Neural progenitor cell (in vitro differentiated cells): ENCODE measurements at places on chromosomes 5 and 9.

- peak; percentile 60 for DNase-seq
Measured at GRCh38 chr9:130172858-130173665, 858 bp downstream of the NCS1 start.

DNA sequence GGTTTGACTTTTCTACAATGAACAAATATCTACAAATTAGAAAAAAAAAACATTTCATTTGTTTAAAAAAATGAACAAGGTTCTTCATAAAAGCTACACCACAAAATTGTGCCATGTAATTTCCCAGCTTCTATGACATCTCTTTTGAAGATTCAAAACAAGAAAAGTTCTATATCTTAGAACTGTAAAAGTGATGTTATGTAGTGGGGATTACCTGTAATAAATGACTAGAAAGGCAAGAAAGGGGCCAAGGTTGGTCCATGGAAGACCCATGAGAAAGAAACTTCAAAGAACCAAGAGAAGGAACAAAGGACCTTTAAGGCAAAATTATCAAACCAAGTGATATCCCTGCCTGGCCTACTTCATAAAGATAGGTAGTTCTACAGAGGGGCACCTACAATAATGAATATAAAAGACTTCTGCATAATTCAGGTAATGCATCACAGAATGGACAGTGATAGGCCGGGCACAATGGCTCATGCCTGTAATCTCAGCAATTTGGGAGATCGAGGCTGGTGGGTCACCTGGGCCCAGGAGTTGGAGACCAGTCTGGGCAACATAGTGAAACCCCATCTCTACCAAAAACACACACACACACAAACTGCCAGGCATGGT lies 7.6 kb downstream of the MLLT3 start:
- no peak for DNase-seq

DNA sequence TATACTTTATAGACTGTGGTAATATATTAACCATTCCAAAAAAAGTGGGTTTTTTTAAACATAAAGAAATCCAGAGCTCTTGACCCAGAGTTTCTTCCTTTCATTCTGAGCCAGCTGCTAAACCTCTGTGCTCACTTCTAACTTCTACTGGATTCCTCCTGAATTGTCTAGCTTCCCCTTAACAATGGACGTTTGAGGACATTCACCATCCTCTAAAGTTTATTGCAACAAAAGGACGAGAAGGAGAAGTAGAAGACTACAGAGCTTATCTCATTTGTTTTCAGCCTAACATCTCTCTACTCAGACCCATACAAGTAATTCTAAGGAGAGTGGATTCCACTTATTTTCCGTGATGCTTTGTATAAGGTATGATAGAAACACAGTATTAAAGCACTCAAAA lies 284.2 kb downstream of the MAST4 start:
- no peak for DNase-seq

- no peak for DNase-seq
Measured at GRCh38 chr5:73263001-73263710, 90.2 kb downstream of the TMEM174 start.

DNA sequence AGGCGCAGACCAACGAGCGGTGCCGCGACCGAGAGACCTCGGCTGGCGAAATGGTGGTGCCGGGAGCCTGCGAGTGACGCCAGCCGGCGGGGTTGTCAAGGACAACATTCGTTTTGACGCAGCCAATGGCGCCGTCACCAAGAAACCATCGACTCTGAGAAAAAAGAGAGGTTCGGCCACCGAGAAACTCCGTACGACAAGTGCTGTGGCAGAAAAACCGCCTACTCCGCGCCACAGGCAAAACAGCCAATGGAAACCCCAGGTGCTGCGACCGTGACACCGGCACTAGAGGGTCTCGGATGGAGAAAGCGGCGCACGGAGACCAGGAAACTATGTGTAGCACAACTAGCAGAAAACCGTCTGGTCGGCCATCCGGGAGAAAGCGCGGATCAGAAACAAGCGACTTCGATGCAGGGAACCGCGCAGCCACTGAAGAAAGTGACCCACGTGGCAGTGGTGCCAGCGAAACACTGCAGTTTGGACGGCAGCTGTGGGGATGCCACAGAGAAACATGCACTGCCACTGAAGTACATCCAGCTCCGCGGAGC lies 88.8 kb downstream of the ANXA2R start:
- no peak for DNase-seq

GRCh38 chr9:880725-881124 lies 39.2 kb downstream of the DMRT1 start:
- no peak for DNase-seq

DNA sequence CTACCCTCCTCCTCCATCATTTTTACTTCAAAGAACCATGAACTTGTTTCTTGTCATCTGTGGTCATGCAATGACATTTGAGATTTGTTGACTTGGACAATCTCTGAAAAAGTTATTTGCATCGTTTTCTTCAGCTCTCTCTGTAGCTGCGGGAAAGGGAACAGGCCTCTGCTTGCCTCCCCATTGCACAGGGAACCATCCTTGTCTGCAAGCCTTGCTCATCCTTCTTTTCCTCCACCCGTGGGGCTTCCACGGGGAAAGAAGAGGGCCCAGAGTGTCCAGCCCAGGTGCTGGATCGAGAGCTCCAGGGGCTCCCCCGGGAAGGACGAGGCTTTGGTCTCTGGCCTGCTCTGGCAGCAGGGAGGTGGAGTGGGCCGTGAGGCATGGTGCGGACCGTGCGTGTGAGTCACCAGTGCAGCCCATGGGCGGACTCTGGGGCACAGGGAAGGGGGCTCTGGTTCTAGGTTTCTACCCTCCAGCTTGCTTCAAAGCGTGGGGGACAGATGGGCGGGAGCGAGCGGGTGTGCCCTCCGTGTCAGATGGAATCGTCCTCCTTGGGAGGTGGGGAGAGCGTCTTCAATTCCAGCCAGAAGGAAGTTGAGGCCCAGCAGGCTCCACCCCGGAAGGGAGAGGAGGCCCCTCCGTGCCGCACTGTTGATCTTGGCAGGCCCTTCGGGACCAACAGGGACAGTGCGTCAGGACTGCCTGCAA lies 6.0 kb upstream of the IRX4 start:
- no peak for DNase-seq

DNA sequence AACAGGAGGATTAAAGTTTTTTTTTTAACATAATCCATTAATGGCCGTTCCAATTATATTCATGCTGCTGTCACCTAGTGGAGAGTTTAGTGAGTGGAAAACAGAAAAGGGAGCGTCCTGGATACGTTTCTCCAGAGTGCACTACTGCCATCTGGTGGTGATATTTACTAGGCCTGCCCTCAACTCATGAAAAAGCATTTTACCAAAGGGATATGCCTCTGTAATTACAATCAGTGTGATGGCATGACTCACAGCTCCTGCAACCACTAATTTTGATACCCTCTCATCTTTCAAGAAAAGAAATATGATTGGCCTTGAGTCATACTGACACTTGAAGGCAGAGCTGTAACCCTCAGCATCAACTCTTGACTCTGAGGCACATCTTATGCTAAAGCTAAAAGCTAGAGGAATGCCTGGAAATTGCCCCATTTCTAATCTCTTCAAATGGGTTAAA lies 20.1 kb downstream of the MINAR2 start:
- DNase-seq, result peak; percentile 91

- no peak for DNase-seq
Measured at GRCh38 chr5:95069021-95069420, 215.9 kb downstream of the MCTP1 start.

- no peak for DNase-seq
Measured at GRCh38 chr9:111250875-111251842, 78.9 kb downstream of the OR2K2 start.

DNA sequence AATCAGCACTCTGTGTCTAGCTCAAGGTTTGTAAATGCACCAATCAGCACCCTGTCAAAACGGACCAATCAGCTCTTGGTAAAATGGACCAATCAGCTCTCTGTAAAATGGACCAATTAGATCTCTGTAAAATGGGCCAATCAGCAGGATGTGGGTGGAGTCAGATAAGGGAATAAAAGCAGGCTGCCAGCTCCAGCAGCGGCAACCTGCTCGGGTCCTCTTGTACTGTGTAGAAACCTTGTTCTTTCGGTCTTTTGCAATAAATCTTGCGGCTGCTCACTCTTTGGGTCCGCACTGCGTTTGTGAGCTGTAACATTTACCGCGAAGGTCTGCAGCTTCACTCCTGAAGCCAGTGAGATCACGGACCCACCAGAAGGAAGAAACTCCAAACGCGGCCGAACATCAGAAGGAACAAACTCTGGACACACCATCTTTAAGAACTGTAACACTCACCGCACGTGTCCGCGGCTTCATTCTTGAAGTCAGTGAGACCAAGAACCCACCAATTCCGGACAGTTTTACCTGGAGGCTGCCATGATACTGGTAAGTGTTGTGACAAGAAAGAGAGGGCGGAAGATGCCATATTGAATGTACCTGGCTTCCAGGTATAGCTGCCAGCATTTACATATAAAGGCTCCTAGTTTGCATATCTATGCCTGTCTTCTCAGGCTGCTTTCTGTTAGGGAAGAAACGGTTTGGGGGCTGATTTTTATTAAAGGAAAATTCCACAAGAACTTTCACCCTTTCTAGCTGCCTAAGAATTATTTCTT lies 758.5 kb upstream of the CTNND2 start:
- no peak for DNase-seq

- DNase-seq, result no peak
Measured at GRCh38 chr9:36834736-36835135, 199.3 kb downstream of the PAX5 start.

DNA sequence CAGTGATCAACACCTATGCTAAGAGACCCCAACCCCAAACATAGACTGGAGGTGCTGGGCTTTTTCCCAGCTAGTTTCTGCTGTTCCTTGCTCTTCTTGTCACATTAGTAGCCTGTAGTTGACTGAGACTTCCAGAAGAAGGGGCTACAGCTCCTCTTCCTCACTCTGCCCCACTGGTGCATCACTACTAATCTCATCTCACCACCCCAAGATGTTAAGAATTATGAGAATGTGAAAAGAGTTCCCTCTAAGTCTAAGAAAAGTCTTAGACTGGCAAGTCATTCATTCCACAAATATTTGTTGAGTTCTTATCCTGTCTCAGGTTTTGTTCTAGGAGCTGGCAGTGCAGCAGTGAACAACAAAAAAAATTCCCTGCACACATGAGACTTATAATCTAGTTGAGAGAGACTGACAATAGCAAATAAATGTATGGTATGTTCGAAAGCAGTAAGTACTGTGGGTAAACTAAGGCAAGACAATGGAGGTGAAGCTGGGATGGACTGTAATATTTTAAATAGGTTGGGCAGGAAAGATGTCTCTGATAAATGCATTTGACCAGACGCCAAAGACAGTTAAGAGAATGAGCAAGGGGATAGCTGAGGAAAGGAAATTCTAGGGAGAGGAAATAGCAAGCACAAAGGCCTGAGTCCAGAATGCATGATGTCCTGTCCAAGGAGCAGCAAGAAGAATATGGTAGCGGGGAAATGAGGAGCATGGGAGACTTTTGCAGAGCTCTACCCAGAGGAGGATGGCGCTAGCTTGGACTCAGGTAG lies 92.3 kb downstream of the PTCD2 start:
- no peak for DNase-seq

DNA sequence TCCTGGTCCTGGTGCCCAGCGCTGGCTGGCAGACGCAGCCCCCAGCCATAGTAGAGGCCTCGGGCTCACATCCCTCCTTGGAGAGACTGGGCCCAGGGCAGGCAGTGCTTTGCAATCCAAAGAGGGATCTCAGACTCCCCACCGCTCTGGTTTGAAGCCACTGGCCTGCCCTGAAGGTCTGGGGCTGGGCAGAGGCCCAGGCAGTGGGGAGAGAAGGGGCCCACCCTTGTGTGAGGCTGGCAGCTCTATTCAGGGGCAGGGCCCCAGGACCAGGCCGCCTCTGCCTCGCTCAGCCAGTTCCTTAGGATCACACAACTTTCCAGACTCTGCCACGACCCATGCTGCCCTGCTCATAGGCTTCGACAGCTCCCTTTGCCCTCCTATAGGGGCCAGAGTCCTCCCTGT lies 10.7 kb upstream of the SEC16A start:
- DNase-seq, result no peak

- DNase-seq, result peak; percentile 26
Measured at GRCh38 chr9:126116351-126117157, 210.1 kb upstream of the MVB12B start.

GRCh38 chr9:128640603-128641002 lies 16.0 kb downstream of the DYNC2I2 start:
- DNase-seq, result no peak

GRCh38 chr5:84384604-84385575 lies at the start of gene EDIL3:
EDIL3 (minus strand) TSS chr5:84384880; CDS start chr5:84384374, 506 bp downstream.
- peak; percentile 91 for DNase-seq

DNA sequence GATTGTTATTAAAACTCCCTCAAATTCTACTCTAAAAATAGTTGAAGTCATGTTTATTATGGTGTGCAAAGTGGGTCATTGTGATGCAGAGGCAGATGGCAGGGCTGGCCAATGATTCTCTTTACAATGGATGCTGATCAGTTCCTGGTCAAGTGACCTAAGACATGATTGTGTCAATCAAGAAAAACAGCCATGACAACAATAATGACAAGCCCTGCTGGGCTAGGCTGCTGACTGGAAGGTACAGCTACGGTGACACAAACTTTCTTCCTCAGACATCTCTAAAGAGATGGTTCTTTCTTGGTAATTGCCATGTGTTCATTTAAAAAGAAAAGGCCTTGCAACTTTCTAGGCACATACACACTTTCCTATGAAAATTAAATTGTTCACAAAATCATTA lies 3.6 kb downstream of the SLC24A2 start:
- DNase-seq, result no peak

GRCh38 chr9:126565336-126566128 lies 48.2 kb upstream of the LMX1B start:
- DNase-seq, result no peak

DNA sequence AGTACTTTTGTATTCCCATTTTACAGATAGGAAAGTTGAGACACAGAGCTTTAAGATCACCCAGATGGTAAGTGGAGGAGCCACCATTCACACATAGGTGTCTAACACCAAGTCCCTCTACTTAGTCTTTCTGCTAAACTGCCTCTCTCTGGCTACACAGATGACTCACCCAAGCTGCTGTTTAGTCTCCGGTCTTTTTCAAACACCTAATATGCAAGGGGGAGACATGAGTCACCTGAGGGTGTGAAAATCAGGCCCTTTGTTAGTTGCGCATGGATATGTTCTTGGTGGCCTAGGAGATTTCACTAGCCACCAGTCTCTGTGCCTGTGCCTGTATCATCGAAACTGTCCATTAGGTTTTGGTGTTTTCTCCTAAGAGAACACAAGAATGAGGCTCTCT lies 117.8 kb downstream of the MAST4 start:
- DNase-seq, result no peak

DNA sequence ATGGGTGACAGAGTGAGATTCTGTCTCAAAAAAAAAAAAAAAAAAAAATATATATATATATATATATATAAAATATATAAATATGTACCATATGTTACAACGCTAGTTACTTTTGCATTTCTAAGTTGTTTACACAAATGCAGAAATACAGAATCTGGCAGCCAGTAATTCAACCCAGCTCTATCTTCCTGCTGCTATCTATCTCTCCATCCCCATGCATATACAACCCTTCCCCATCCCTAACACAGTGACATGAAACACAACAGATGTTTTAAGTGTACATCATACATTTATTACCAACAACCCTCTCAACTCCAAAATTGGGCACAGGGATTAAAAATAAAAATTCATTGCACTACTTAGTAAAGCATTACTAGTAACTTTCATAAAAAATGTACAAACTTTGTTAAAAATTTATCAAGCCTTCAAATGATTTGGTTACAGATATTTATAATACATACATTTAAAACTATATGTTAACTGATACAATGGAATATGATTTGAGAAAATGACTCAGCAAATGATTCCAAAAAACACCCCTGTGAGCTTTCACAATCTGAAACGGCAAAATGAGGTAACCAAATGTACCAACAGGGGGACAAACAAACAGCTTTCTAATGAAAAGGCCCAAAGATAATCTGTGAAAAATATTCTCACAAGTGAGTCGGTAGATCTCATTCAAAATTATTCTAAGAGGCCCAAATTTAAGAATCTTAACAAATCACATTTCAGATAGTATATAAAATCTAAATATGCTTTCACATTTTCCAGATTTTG lies 63.8 kb downstream of the RNF38 start:
- no peak for DNase-seq
